ENCODE measurements at places on chromosomes 7 and 10.

DNA sequence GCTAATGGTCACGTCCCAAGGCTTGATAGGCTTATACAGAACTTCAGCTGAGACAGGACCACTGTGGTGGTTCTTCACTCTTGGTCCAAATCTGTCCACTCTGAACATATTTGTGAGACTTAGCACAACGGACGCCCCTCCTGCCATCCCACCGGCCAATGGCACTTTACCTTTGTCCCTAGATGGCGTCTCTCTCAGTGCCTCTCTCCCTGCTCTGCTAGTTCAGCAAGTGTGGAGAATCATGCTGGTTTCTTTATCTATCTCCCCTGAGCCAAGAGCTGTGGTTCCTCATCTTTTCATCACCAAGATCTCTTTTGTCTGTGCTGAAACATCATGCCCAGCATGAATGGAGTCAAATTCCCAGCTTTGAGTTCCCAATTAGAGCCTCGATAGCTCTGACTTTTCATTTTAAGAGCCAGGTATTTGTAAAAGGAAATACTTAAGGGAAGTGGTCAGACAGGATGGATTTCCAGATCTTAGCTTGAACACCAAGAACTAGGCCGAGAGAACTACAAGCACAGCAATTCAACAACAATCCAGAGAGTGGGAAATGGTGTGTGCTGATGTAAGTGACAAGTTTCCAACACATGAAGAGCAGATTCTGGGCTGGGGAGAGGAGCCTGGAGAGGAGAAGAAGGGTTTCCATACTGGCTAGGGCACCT lies 69.5 kb downstream of the ZNF800 start:
- DNase-seq, result no peak

DNA sequence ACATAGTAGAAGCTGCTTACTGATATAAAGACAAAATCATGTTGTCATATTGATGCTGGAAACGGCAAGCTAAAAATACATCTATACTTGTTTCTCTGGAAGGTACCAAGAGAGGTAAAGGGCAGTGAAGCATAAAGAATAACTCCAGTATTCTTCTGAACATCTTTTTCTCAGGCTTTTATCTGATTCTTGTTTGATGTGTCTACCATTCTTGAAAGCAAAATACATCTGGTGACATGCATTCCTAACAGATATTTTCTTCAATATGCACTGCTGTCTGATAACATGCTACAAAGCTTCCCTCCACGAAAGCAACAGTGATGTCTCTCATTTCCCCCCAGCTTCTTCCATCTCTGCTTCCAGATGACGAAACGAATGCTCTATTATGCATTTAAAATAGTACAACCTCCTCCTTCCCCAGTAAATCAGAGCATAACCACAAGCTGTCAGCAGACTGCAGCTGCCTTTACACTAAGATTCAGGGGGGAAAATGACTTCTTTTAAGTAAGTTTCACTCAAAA lies 100.8 kb downstream of the ARHGAP21 start:
- no peak for DNase-seq

- peak; percentile 87 for DNase-seq
Measured at GRCh38 chr7:47327698-47328391, 254.1 kb downstream of the TNS3 start.

- peak; percentile 63 for DNase-seq
Measured at GRCh38 chr10:101961591-101962498, 94.1 kb downstream of the ARMH3 start.

DNA sequence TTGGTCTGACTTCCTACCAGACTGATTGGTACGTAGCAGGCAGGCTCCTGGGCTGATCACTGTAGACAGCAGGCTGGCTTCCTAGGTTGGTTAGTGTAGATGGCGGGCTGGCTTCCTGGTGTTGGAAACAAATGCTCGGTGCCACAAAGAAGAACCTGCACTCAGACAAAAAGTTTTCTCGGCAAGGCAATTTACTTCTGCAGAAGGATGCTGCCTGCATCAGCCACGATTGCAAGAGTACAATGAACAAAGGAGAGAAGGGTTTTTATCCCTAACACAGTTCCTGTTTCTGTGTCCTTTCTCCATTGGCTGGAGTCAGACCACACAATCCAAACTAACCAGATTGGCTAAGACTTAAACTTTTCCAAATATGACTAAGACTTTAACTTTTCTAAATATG lies 123.6 kb upstream of the PPP2R2D start:
- no peak for DNase-seq
